NCI-H1930 (cell line): ENCODE measurements at places on chromosomes 3 and 15.

DNA sequence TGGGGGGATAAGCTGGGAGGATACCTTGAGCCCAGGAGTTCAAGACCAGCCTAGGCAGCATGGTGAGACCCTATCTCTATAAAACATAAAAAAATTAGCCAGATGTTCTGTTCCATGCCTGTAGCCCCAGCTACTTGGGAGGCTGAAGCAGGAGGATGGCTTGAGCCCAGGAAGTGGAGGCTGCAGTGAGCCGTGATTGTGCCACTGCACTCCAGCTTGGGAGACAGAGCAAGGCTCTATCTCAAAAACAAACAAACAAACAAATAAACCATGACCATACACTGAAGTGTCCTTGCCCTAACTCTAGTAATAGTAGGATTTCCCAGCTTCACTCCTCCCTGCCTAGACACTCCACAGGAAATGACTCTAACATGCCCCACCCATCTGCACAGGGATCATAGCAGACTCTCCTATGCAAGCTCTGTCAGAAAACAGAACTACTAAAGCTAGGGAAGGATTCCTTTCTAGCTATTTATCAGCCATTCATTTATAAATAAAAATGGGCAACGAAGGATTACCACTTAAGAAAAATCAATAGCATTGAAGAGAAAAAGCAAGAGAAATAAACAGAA lies 4.6 kb downstream of the ERICH6 start:
- no peak for DNase-seq

DNA sequence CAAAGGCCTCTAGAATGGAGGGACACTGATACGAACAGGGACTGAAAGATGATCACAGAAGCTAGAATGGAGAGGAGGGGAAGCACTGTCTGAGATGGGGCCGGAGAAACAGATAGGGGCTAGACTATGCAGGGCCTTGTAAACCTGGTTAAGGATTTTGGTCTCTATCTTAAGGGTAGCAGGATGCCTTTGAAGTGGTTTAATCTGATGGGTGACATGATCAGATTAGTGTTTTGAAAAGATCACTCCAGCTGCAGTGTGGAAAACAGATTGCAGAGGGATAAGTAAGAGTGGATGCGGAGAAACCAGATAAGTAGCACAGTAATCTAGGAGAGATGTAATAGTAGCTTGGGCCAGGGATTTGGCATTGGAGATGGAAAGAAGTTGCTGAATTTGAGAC lies 108.1 kb downstream of the RSRC1 start:
- DNase-seq = no peak

- DNase-seq = no peak
Measured at GRCh38 chr3:40258555-40258954, 51.0 kb upstream of the EIF1B start.

GRCh38 chr15:67121644-67122605 lies 56.5 kb downstream of the SMAD3 start:
- no peak for DNase-seq

GRCh38 chr3:45171283-45171682 lies 25.1 kb upstream of the CDCP1 start:
- no peak for DNase-seq

DNA sequence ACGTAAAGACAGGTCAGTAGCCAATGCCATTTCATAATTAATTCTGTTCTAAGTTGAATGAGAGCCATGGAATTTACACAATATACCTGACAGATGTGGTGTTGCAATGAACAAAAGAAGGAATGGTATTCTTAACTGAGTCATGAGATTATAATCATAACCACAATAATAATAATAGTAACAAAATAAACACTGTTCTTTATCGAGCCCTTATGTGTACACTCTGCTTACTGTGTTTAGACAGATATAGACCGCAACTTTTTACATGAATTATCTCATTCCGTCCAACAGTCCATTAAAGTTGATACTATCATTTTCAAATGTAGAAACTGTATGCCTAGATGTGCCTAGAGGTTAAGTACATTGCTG lies 28.2 kb upstream of the SCAANT1 start:
- no peak for DNase-seq

- no peak for DNase-seq
Measured at GRCh38 chr3:34983631-34984030, 655.7 kb upstream of the ARPP21 start.

- no peak for DNase-seq
Measured at GRCh38 chr3:23738944-23739343, 66.8 kb upstream of the UBE2E1 start.

GRCh38 chr3:139355891-139356290 lies 12.1 kb downstream of the MRPS22 start:
- DNase-seq = no peak

DNA sequence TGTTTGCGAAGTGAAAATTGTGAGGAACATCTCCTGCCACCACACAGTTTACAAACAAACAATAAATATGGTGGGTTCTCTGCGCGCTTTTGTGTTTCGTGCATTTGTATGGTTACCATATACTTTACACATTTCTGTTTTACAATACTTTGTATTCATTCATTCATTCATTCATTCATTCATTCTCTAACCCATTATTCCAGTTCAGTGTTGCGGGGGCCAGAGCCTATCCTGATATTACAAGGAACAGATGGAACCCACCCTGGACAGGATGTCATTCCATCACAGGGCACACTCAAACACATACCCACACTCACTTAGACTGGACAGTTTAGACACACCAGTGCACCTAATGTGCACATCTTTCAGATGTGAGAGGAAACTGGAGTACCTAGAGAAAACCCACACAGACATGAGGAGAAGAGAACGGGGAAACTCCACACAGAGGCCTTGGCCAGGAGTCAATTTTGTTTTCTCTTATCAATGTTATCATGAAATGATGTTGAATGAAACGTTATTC lies 160.5 kb downstream of the FNDC3B start:
- DNase-seq = no peak

DNA sequence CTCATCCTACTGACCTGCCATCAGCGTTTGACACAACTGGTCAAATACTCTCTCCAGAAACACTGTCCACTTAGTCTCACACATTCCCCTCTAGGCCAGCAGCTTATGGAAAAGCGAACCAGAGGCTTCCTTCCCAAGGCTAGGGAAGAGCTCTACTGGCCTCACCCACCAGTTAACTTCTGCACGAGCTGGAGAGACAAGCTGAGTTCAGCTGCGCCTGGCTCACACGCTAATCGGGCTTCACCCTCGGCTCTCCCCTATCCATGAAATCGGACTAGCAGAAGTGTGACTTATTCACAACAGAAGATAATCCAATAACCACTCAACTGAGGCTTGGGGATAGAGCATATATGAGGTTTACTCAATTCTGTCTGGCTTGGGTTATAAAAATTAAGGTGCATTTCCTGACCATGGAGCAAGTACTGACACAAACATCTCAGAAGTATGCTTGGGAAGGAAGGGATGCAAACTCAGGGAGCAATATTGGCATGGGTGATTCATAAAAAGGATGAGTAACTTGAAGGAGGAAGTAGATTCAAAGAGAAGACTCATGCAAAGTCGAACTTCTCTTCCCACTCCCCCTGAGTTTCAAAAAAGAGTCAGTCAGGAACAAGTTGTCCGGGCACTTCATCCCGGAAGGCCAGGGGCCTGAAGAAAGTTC lies 73.1 kb downstream of the XXYLT1 start:
- no peak for DNase-seq

- no peak for DNase-seq
Measured at GRCh38 chr15:34338347-34338746, 766 bp upstream of the SLC12A6 start.

DNA sequence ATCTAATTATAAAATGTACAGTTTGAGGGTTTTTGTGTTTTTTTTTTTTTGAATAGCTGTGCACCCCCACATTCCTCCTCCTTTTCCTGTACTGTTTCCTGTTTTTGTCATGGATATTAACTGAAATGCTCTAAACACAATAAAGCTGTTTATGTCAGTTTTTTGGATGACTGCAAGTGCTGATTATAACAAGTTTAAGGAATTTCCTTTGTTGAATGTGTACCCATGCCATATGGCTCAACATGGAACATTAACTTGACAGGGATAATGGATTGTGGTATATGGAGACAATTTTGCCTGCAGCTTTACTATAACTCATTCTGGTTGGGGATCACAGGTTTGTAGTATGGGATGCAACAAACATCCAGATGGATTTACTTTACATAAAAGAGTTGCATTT lies 216.4 kb downstream of the TCF12 start:
- DNase-seq = no peak

DNA sequence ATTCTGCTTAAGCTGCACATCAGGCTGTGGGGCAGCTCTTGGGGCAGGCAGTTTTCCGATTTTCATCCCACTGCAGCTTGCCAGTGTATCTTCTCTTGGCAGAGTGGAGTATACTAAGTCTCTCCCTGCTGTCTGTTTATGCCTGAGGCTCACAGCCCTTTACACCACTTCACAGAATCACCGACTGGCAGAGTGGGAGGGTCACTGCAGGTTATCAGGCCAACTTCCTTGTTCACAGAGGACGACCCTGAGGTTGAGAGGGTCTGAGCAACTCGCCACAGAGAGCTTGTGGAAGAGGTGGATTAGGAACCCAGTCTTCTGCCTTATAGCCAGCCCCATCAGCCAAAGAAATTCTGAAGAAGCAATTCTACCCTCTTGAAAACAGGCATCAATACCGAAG lies 30.9 kb downstream of the KIF9 start:
- DNase-seq = no peak

DNA sequence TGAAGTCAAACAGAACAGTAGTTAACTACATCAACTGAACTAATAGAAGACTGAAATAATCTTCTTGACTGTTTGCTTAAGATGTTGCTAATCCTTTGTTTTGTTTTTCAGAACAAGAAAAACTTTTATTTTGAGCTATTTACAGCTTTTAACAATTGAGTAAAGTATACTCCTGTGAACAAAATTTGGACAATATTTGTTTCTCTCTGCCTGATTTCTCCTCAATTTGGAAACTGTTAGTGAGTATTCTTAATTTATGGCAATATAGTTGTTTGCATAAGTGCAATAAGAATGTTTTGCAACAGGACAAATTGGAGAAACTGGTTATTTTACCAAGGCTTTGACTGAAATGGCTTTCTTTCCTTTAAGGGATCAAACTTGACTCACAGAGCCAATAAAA lies 36.5 kb upstream of the ENTPD3 start:
- no peak for DNase-seq

- no peak for DNase-seq
Measured at GRCh38 chr3:171811913-171812335, 1.6 kb upstream of the PLD1 start.

- DNase-seq = no peak
Measured at GRCh38 chr3:25597535-25598101, 67.1 kb downstream of the TOP2B start.

- DNase-seq = no peak
Measured at GRCh38 chr15:63907521-63907920, 73.8 kb upstream of the HERC1 start.

DNA sequence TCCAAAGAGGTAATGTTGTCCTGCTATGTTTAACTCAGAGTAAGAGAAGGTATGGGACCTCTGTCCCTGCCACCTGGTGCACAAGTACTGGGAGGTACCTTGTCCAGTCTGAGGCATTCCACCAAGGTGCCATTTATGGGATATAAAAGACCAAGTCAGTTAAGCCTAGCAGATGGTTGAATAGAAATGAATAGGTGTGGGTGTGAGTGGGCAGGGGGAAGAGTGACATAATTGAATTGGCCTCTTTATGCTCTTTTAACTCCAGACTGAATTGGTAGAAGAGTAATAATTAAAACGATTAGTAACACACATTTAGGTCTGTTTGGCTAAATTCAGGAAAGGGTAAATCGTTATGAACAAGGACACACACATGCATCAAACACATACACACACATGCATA lies 562 bp downstream of the ADGRG7 start:
- DNase-seq = no peak

GRCh38 chr15:26711445-26711844 lies 61.4 kb downstream of the GABRB3 start:
- DNase-seq = no peak

GRCh38 chr15:40877694-40878093 lies 3.7 kb upstream of the RHOV start:
- DNase-seq = no peak

DNA sequence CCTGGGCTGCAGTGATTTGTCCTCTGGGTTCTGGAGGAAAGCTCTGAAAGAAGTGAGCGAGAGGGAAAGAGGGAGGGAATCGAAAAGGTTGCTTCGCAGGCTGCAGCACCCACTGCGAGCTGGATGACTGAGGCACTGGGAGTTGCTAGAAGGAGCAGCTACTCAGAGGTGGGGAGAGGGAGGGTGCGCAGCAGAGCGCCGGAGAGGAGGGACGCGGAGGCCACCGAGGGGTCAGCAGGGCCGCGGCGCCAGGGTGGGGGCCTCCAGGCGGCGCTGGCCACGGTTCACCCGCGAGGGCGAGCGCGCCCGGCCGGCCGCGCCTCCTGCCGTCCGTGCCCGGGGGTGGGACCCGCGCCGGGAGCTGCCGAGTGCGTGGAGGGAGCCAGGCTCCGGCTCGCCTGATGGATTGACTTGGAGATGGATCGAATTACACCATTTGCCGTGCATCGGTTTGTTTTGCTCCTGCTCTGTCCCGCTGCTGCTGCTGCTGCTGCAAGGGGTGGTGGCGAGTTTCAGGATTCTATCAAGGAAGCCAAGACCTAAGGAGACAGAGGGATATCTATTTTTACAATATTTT lies at the start of gene SEMA6D:
TSS of gene SEMA6D (plus strand) at position 470 of the 577 bp plus-strand sequence. CDS start 42,294 bp downstream, outside the sequence.
- peak; percentile 58 for DNase-seq

GRCh38 chr3:34264337-34265041 lies 466.1 kb downstream of the PDCD6IP start:
- no peak for DNase-seq

DNA sequence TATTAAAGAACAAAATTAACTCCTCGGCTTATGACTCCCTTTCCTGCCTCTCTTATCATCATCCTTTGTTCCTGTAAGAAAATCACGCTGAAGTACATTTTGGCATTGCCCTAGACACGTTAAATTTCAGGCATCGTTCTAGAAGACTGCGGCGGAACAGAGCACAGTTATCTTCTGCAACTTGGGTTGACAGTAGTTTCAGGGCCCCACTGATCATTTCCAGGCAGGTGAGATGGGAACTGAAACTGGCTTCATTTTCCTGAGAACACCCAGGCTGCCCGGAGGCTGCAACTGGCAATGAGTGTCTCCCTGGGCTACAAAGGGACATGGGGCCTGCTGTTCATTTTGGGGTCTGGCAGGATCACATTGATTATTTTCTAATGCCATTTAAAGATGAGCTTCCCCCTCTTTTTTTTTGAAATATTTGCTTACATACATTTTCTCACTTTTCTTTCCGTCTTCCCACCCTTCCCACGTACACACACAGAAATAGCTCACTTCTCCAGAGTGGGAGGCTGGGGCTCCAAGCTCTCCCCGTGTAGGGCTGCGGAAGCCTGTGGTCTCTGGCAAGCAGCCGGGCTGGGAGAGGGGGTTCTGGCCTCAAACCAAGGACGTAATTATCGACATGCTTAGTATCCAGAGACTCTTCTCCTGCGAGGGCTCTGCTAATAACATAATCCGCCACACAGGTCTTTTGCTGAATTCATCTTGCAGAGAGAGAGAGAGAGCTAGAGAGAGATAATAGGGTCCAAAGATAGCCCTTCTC lies 267.4 kb downstream of the ABHD5 start:
- no peak for DNase-seq

- peak; percentile 34 for DNase-seq
Measured at GRCh38 chr15:65638681-65639089, 16.9 kb downstream of the SLC24A1 start.
